ENCODE measurements at places on chromosomes 16 and 17.
A peak's percentile ranks its signal among the peaks of the same experiment; 100 is the strongest.

- no peak for DNase-seq
Observed at GRCh38 chr17:70104791-70105523, 29.9 kb downstream of the KCNJ16 start.

GRCh38 chr17:5753421-5753820 lies 169.1 kb upstream of the NLRP1 start:
- no peak for DNase-seq

DNA sequence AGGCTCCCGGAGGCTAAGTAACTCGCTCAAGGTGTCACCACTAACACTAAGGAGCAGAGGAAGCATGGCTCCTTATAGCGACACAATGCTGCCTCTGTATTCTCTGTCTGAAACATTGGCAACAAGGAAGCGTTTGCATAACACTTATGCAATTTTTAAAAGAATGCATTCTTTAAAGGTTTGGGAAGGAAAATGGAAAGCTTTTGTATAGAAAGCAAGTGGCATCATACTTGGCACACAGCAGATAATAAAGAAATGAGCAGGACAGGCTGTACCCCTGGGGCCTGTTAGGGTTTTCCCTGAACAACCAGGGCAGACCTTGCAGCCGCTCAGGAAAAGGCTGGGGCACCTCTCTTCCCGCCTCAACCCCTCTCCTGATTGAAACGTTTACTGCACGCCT lies 36.9 kb downstream of the PPL start:
- DNase-seq = no peak

DNA sequence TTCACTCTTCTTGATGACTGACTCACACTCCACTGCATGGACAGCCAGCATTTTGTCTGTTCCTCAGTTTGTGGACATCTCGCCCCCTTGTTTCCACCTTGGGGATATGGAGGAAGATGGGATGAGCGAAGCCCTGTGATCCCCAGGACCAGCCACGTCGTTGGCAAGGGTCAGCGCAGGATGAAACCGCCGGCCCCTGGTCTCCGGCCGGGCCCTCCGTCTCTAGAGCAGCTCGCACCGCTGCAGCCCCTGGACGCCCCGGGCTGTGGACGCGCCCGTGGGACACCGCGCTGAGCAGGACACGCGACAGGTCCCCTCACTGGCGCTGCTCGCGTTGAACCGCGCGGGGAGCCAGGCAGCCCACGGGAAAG lies 604 bp upstream of the ZC3H18 start:
- DNase-seq = peak; percentile 5

DNA sequence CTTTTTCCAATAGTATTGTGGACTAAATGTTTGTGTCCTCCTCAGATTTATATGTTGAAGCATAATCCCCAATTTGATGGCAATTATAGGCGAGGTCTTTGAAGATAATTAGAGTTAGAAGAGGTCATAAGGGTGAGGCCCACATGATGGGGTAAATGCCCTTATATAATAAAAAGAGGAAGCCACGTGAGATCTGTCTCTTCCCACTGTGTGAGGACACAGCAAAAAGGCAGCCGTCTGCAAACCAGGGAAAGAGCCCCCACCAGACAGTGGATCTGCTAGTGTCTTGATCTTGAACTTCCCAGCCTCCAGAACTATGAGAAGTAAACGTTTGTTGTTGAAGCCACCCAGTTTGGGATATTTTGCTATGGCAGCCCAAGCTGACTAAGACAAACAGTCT lies 76.0 kb downstream of the LYRM1 start:
- no peak for DNase-seq

DNA sequence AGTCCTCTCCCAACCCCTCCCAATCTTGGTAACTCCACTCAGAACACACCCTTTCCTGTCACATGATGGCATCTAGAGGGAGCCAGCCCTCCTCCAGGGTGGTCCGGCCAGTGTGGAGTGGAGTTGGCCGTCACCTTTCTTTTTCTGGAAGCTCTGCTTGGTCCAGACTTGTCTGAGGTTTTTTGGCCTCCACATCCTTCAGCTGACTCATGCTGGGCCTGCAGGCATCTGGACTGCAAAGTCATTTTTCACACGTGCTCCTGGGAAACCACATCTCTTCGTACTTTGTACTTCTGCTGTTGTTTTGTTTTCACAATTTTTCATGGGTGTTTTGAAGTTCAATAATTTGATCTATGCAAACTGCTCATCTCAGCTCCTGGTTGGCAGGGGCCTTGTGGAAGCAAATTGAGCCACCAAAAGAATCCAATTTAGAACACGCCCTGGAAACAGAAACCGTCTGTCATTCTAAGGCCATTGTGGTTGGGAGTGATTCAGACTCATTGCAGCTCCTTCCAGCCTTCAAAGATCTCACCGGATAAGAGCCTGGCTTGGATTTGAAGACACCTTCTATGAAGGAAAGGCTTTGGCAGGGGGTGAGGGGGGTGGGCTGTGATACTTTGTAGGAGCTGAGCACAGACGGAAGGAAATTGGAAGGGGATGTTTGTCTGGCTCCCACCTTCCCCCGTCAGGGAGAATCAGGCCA lies 42.4 kb upstream of the NF1 start:
- DNase-seq = peak; percentile 95

DNA sequence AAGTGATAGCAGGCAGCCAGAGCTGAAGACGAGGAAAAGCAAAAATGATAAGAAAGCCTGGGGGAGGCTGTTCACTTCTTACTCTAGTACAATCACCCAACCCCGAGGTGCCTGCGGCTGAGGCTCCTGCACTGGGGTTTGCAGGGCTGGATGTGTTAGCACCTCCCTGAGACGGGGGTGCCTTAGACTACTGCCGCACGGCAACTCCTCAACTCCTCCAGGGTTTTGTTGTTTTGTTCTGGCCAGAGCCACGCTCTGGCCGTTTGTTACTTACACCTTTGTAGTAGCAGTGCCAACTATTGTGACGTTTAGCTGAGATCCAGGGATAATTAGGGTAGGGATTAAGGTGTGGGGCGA lies 51.5 kb downstream of the LDHD start:
- DNase-seq = no peak

- peak; percentile 55 for DNase-seq
Observed at GRCh38 chr16:77308163-77308561, 109.0 kb downstream of the SYCE1L start.

GRCh38 chr16:7579454-7579853 lies 246.8 kb downstream of the RBFOX1 start:
- DNase-seq = no peak

GRCh38 chr16:83118365-83118764 lies 491.6 kb downstream of the CDH13 start:
- no peak for DNase-seq

DNA sequence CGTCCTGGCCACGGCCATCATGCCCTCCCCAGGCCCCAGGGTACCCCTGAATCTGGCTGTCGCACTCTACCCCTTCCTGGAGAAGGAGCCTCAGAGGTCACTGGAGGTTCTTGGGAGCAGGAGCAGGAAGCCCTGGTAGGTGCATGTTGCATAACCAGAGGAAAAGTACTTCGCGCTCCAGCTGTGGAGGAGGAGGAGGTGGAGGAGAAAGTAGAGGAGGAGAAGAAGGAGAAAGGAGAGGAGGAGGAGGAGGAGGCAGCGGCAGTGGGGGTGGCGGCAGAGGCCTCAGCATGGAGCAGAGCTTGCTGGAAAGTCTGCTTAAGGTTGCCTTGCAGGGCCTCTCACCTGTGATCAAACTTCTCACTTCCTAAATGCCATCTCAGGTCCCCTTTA lies 61.8 kb downstream of the BAIAP2 start:
- no peak for DNase-seq

Measured in RWPE1 (cell line).